Activated CD4-positive, alpha-beta memory T cell treated with anti-CD3 and anti-CD28 coated beads, Interleukin-2, amount 10 ng/mL, durations not matched to agents 7 days and 5 days (primary cell): ENCODE measurements at places on chromosomes 5 and 9.
A peak's percentile ranks its signal among the peaks of the same experiment; 100 is the strongest.

DNA sequence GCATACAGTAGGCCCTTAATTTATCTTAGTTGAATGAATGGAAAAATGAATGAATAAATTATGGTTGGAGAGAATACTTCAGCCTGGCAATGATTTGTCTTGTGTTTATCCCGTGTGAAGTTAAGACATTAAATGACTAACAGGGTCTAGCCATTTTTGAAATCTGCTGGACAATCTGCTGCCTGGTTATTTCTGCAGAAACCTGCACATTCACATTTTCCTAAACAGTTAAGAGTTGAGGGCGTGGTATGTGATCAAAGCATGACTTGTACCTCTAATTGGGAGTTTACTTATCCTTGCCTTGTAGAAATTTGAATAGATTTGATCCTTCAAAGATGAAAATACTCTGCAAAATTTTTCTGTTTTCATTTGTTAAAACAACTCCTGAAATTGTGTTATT lies 34.6 kb upstream of the NDFIP1 start:
- no peak for DNase-seq

- DNase-seq, result no peak
Measured at GRCh38 chr5:143835251-143835650, 23.3 kb downstream of the HMHB1 start.

GRCh38 chr9:135022191-135022870 lies 65.1 kb upstream of the OLFM1 start:
- DNase-seq, result no peak

- DNase-seq, result no peak
Measured at GRCh38 chr9:125544988-125545651, 161.9 kb downstream of the MAPKAP1 start.

DNA sequence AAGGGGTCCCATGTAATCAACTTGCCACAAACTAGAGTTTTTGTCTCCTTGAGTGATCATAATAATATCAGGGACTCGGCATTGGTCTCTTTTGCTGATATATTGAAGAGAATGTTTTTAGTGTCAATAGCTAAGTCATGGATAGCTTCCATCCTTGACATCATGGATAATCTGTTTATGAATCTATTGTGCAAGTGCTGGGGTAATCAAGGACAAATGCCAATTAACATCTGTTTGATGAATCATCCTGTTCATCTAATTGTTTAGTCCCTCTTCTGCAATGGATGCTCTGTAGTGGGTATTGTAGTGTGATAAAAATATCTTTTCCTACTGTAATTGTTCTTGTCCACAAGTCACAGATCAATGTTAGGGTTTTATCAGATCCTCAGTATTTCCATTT lies 607.5 kb upstream of the SEMA6A start:
- no peak for DNase-seq

- DNase-seq, result no peak
Measured at GRCh38 chr9:135374591-135374990, 105.0 kb upstream of the PPP1R26 start.

DNA sequence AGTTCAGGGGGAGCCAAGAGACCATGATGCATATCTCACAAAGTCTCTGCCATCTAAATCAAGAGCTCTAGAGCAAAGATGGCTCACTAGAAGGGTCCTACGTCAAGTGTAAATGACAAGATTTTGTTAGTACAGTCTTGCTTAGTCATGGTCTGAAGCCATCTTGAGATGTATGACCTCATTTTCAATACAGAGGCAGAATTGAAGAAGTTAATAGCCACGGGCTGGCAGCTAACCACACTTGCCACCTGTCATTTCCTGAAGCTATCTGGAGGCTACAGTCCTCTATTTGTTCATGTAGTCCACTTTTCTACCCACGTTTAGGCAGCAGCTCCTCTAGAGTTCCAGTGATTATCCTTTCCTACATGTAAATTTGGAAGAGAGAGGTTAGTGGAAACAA lies 231.7 kb upstream of the CDH12 start:
- no peak for DNase-seq

GRCh38 chr5:174145821-174146220 lies 100.3 kb downstream of the NSG2 start:
- DNase-seq, result peak; percentile 18

DNA sequence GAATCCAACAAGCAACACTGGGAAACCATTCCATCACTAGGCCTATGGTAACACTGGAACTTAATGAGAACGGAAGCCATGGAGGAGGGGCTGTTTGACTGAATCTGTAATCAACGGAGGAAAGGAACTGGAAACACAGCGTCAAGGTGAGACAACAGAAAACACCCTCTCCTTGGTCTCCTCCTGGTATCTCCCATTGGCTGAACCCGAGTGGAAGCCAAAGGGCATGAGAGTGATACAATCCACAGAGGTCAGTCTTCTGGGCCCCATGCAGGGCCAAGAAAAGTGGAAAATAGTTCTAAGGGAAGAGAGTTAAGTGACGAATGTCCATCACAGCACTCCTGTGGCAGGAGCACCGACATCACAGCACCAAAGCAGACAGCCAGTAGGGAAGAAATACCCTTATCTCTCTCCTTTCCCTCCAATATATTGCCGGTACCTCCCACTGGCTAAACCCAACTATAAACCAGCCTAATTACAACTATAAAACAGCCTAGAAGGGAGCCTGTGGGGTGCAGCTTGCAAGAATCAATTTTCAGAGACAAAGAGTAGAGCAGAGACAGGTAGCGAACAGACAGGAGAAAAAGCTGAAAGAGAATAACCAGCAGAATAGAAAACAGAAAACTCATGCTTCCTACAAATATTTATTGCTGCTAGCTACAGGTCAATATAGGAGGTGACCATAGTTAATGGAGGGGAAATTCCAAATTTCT lies 107.4 kb upstream of the IFNE start:
- no peak for DNase-seq

DNA sequence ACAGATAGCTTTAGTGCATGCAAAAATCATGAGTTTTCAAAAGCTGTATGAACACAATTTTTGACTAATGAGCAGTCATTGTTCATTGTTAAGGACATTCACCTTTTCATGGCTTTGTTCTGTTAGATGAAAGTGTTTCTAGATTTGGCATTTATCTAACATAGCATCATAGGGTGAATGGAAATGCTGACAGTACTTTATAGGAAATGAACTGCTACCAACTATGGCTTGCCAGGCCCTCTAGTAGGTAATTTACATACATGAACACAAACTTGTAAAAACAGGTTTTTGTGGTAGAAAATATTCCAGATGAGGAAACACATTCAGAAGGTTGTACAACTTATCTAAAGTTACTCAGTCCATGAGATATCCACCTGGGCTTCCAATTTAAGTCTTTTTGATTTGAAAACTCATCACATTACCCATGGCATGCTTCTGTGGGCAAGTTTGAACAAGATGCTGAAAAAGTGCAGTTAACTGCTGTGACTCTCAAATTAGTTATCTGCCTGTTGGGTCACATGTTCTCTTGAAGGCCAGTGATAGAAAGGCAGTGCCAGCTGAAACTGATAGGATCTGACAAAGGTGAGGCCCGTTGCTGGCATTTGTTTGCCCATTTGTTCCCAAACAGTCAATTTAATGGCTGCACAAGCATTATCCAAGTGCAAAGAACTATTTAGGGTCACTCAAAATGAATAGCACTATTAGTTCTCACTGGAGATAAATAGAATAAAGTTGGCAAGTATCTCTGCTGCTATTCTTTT lies 399.1 kb downstream of the MAN2A1 start:
- DNase-seq, result no peak

DNA sequence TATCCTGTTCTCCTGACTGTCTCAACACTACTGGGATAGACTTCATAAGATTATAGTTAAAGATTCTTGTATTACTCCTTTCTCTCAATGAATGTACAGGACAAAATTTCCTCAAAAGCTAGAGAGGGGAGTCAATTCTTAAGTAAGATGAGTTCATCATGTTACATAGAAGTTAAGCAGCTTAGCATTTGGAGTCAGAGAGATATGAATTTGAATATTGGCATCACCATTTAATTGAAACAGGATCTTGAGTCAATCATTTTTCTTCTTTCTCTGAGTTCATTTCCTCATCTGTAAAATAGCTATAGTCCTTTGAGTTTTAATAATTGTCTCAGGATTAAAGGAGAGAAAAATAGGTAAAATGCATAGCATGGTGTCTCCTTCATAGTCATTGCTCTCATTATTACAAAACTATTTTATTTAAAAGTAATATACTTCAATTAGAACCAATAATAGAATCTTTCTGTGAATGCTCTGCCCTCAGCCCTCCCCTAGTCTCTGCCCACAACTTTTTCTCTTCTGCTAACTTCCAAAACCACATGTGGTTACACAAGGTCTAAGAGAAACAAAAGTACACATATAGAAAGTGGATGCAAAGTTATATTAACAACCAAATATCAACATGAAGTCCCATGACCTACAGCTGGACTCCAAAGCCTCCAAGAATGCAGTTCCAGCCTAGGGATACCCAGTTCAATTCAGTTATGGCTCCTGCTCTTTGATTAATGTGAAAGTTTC lies 265.6 kb downstream of the TLE1 start:
- no peak for DNase-seq

DNA sequence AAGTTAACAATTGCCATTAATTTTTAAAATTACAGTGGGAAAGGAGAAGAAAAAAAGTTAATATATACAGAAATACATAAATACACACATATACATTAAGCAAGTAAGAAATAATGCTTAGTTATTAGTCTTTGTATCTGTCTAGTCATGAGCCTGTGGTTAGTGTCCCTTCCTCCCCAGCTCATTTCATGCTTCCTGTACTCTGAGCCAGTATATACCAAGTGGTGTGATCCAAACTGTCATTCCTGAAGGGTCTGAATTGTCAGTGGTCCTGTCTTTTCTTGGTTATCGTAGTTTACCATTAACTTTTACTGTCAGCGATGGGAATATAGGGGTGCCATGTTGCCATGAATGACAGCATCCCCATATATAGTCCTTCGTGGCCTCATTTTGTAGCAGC lies 24.2 kb upstream of the STOM start:
- no peak for DNase-seq

- DNase-seq, result no peak
Measured at GRCh38 chr9:37062336-37062735, 28.3 kb upstream of the PAX5 start.

DNA sequence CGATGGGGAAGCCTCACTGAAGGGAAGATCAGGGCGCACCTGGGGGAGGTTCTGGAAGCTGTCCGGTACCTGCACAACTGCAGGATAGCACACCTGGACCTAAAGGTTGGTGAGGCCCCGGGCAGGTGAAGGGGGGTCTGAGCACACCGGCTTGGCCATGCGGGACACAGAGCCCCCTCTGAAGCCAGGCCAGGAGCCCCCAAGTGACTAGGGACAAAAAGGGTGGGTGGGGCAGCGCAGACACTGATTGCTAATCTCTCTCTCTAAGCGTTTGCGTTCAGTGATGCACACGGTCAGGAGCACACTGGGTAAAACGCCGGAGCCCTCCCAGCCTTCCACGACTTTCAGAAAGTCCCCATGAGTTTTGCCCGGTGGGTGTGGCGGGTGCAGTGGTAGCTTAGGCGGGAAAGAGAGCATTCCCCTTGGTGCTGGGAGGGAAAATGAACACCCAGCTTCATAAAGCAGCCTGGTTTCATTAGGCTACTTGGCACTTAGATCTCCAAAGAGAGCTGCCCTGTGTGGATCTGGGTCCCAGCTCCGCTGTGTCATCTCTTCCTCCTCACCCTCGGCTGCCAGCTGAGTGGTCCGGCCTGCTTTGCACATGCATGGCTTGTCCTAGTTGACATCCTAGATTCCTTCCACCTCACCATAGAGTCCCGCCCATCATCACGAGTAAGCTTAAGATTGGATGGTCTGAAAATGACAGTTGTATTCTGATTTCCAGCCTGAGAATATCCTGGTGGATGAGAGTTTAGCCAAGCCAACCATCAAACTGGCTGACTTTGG lies 74.2 kb upstream of the OTULINL start:
- DNase-seq, result no peak

GRCh38 chr5:63959177-63959982 lies 2.9 kb downstream of the HTR1A start:
- no peak for DNase-seq

DNA sequence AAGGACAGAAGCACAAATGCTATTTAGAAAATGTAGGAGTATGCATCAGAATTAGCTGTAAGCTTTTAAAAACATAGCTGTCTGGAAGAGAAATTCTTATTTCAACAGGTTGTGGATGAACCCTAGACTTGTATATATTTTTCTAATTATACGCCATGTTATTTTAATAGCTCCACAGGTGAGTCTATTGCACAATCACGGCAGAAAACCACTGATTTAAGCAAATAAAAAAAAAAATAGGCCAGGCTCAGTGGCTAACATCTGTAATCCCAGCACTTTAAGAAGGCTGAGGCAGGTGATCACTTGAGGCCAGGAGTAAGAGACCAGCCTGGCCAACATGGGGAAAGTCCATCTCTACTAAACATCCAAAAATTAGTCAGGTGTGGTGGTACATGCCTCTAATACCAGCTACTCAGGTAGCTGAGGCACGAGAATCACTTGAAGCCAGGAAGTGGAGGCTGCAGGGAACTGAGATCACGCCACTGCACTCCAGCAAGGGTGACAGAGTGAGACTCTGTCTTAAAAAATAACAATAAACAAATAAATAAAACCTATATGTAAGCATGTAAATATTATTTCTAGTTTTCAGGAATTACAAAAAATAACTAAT lies 11.7 kb downstream of the TRIM23 start:
- DNase-seq, result no peak

DNA sequence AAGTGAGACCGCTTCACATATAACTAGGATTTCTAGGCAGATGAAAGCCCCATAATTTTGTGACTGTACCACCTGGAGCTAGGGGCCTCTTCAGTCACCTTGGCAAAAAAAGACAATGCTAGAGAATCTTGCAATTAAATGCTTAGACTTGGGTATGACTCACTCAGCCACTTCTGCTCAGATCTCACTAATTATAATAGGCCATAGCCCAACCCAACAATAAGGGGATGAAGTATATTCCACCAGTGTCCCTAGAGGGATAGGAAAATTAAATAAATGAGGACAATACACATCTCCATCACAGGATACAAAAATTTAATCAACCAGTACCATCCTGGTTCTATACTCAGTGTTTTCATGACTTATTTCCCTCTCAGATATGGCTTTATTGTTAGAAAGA lies 1079.9 kb upstream of the C9orf72 start:
- DNase-seq, result no peak

GRCh38 chr9:137296670-137297664 lies 5.1 kb downstream of the NRARP start:
- DNase-seq, result no peak

- DNase-seq, result no peak
Measured at GRCh38 chr5:172852490-172853354, 18.7 kb downstream of the ERGIC1 start.

DNA sequence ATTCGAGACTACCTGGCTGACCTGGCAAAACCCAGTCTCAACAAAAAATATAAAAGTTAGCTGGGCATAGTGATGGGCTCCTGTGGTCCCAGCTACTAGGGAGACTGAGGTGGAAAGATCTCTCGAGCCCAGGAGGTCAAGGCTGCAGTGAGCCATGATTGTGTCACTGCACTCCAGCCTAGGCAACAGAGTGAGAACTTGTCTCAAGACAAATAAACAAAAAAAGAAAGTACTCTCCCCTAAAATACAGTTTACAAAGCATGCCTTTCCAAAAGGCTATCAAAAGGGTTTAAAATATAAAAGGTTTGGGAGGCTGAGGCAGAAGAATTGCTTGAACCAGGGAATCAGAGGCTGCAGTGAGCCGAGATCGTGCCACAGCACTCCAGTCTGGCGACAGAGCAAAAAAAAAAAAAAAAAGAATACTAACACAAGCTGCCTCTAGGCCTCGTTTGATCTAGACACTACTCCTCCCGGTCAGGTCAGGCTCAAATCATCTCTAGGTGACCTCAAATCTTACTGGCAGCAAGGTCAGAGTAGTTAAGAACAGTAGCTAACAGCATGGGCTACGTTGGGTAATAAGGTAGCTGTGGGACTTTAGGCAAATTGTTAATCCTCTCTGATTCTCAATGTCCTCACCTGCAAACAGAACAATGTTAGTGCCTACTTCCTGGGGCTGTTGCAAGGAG lies 9.3 kb downstream of the NAIF1 start:
- no peak for DNase-seq
